ENCODE measurements at places on chromosomes 16 and 17.

- DNase-seq, result no peak
These were observed 35.1 kb downstream of the GLP2R start for GRCh38 chr17:9860851-9861250.

GRCh38 chr16:71387045-71387871 lies 28.7 kb downstream of the CALB2 start:
- DNase-seq, result no peak

DNA sequence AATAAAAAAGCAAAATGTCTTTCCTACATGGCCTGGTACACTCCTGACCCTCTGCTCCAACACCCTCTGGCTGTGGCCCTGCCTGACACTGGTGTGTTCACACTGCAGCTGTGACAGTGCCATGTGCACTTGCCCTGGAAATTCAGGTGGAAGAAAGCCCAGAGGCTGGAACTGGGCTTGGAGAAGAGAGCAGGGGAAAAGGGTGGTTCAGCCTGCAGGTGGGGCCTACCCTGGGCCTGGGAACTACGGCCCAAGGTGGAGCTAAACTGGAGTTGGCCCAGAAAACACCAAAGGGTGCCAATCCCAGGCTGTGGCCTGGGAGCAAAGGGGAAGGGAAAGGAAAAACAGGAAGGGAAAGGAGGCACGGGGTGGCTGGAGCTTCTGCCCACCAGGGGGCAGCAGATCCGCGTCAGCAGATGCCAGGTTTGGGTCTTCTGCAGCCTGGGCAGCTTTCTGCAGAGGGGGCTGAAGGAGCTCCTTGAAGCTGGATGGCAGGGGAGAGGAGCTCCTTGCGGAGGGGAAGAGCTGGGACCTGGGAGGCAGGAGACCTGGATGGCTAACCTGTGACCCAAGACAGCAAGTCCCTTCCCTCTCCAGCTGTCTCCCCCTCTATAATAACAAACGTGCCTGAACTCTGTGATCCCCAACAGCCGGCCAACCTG lies 15.4 kb upstream of the CTCF start:
- peak; percentile 82 for DNase-seq

DNA sequence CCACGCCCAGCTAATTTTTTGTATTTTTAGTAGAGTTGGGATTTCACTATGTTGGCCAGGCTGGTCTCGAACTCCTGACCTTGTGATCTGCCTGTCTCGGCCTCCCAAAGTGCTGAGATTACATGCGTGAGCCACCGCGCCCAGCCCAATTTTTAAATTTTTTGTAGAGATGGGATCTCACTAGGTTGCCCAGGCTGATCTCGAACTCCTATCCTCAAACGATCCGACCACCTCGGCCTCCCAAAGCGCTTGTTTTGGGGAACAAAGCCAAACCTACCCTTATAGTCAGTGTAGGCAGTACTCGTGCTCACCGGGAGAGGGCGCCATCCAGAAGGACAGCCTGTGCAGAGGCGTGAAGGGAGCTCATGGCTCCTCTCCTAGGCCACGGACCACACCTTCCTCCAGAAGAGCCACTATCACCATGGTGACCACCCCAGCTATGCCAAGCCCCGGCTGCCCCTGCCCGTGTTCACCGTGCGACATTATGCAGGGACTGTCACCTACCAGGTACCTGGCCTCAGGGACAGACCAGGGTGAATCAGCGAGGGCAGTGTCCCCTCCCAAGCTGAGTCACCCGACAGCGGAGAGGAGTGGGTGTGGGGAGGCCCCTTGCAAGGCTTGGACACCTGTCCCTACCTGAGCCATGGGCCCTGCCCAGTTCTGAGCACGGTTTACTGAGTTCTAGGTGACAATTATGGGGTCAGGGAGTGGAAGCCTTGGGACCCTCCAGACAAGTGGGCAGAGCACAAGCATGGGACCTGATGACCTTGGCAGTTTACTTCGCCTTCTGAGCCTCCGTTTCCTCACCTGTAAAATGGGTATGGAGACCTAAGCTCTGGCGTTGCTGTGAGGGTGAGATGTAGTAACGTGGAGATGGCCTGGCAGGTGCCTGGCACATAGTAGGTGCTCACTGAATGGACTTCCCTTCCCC lies 13.7 kb downstream of the MYO15B start:
- DNase-seq, result peak; percentile 57

DNA sequence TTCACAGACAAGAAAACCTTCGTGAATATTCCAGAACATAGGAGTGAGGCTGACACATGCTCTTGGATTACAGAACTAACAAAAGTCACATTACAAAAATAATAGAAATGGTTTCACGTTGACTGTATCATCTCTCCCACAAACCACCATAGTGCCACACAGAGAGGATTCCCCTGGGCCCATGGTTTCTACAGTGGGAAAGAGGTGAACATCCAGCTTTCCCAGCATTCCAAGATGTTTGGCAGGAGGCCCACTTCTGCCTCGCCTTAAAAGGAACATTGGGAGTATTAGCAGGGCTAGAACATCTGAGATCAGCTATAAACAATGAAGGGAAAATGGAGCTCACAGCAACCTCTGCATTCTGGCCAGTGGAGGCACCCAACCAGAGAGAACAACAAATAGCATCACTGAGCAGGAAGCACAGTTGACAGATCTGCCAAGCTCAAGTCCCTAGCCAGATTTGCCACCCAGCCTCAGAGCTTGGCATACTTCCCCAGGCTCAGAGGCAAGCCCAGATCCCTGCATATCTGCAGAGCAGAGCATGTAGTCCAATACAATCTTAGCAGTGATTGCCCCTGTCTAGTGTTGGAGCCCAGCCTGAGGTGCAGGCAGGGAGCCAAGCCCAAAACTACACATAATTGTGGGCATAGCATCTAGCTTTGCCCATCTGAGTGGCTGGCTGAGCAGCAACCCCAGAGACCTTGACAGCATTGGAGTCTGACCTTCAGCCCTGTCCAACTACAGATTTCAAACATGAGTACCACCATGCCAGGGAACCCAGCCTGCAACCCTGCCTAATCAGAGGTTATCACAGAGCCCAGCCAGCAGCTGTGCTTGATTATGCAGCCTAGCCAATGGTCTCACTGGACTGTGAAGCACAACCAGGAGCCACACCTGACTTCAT lies 260.4 kb downstream of the CEP112 start:
- no peak for DNase-seq

DNA sequence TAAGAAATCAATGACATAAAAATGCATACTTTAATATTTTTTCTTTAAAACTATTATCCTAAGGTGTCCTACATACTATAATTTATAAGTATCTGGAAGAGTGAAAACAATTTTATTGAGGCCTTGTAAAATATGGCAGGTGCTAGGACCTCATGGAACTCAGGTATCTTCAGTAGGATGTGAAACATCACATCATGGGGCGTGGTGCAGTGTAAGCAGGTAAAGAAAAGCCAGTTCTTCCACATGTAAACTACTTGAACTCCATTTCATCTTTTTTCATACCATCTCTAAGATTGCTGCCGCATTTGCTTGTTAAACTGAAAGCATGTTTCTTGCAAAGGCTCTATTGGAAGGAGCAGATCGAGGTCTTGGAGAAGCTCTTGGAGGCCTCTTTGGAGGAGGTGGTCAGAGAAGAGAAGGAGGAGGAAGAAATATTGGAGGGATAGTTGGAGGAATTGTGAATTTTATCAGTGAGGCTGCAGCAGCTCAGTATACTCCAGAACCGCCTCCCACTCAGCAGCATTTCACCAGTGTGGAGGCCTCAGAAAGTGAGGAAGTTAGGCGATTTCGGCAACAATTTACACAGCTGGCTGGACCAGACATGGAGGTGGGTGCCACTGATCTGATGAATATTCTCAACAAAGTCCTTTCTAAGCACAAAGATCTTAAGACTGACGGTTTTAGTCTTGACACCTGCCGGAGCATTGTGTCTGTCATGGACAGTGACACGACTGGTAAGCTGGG lies at the start of gene CAPNS2:
Gene CAPNS2, plus strand, starts transcription at position 253 of the 744 bp plus-strand sequence. Its CDS starts 73 bp downstream, at position 326.
- DNase-seq, result no peak

GRCh38 chr17:13475574-13476223 lies 126.0 kb downstream of the HS3ST3A1 start:
- no peak for DNase-seq

GRCh38 chr17:19567216-19568015 lies 33.8 kb downstream of the SLC47A1 start:
- no peak for DNase-seq

GRCh38 chr16:11005611-11005975 lies 61.2 kb downstream of the CLEC16A start:
- DNase-seq, result no peak

- no peak for DNase-seq
These were observed 13.8 kb downstream of the KCTD19 start for GRCh38 chr16:67312719-67313118.

DNA sequence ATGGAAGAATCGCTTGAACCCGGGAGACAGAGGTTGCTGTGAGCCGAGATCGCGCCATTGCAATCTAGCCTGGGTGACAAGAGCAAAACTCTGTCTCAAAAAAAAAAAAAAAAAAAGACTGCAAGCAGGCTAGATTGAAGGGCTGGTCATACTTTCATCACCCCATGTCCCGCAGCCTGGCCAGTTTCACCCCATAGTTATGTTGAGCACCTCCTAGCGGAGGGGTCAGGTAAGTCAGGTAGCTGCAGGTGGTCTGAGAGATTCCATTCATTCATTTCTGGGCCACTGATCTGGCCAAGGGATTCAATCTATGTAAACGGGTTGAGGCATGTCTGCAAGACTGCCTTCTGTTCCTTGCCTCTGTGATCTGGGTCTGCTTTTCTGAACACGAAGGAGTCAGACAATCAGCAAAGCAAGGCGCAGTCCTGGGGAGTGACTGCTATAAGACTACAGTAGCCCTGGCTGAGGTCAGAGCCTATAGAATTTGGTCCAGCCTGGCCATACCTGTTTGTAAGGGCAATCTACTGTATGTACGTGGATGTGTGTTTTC lies 23.6 kb upstream of the BPTF start:
- DNase-seq, result no peak

- peak; percentile 69 for DNase-seq
These were observed 13.3 kb upstream of the NUDT16L1 start for GRCh38 chr16:4679850-4680636.

DNA sequence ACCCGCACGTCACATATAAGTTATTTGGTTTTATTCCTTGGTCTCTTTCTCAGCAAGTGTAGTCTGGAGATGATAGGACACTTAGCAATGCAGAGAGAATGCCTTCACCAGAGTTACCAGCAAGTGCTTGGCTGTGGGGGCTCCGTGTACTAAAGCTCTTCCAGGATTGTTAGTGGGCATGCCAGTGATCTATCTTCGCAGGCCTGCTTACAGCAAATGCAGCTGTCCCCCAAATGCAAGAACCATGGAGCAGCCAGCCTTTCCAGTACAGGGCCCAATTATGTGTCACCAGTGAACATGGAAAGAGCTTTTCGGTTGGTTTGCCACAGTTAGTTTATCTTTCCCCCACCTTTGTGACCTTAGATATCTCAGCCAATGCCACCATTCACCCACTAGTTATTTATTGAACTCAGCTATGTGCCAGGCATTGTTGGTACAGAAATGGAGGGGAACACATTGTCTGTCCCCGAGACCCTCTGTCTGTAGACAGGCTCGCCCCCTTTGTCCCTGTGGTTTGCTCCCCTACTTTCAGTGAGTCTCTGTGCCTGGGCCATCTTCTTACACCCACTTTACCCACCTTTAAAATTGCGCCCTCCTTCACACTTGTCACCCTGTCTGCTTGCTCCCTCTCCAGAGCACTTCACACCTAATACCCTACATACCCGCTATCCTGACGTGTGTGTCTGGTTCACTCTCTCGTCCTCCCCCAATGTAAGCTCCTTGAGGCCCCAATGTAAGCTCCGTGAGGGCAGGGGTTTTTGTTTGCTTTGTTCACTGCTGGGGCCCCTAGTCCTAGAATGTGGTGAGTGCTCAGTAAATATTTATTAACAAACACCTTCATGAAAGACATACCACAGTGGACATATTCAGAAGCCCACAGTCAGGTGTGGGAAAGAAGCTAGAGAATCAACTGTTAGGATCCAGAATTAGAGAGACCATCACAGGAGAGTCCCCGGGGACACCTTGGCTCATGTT lies 13.3 kb downstream of the USP10 start:
- DNase-seq, result no peak

DNA sequence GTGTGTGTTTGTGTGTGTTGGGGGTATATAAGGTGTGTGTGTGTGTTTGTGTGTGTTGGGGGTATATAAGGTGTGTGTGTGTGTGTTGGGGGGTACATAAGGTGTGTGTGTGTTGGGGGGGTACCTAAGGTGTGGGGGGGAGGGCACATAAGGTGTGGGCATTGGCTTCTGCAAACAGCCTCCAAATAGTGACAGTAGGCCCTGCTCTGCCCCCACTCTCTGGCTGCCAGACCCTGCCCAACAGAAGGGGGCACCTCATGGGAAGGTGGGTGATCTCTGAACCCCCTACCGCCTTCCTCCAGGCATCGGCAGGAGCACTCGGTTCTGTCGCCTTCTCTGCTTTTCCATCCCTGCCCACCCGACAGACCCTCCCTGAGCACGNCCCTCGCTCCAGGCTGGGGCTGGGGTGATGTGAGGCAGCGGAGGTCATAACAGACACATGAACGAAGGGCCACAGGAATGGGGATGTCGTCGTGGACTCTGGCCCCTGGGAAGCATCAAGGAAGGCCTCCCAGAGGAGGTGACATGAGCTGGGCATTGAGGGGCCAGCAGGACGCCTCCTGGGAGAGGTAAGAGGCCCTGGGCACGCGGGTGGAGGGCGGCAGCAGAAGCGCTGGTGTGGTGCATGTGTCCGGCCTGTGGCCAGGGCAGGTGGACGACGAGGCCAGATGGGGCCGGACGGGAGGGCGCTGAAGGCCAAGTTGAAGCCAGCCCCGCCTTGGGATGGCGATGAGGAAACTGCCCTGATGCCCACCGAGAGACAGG lies 136.6 kb upstream of the RPH3AL start:
- DNase-seq, result no peak

DNA sequence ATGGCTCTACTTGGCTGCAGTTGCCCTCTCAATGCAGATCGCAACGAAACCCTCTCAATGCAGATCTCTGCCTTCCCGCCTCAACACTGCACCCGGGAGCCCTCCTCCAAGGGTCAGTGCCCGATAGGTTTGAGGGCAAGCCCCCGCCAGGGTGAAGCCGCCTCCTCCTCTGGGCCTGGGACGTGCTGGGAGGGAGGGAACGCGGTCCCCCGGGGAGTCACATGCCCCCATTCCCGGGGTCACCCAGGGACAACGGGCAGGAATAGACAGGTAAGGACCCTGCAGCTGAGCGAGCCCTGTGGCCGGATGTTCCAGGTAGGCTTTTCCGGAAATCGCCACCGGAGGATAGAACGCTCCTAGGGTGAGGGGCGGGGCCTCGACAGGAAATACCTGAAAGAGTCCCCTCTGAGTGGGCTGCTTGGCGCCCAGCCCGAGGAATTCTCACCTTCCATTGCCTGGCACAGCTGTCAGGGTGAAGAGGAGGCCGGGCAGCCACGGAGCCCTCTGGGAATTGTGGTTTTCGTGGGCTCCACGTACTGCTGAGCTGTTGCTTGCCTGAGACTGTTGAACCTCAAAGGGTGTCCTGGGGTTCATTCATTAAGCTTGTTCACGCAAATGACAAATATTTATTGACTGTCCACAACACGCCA lies 12.8 kb downstream of the ZNF174 start:
- DNase-seq, result no peak

Data from adrenal gland (tissue), 19 donors.